ENCODE measurements at places on chromosomes 12 and 14. TPM values are rescaled to one million over a fixed set of nuclear protein-coding genes. Genes with fewer than 3 reads are reported as not detected.

The CMAS gene
- polyA plus RNA-seq, result 108 TPM

DNA sequence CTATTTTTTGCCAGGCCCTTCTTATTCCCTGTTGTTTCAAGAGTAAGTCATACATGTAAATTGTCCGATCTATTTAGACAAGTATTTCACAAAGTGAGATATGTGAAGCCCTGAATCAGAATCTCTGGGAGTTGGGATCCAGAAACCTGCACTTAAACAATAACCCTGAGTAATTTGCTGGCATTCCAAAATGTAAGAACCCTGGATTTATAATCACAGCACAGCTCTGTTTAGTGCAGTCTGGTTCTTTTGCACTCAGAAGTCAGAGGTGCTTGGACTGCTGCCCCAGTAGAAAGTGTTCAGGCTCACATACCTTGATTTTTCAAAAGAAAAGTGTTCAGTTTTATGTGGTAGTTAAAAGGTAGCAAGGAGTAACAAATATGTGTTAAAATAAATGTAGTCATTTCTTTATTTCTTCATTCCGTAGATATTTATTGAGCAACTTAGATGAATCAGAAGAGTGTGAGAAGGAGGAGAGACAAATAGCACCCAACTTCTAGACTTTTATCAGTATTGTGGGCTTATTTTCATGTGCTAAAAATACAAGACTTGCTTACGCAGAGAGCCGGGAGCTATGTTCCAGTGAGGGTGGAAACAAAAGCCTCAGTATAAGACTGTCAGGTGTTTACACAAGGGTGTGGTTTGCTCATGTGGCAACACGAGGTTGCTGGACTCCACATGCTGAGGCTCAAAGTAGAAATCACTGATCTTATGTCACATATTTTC, 70.1 kb downstream of the SYNE2 start:
- no peak for DNase-seq

The KRT77 gene
- not detected for polyA plus RNA-seq

DNA sequence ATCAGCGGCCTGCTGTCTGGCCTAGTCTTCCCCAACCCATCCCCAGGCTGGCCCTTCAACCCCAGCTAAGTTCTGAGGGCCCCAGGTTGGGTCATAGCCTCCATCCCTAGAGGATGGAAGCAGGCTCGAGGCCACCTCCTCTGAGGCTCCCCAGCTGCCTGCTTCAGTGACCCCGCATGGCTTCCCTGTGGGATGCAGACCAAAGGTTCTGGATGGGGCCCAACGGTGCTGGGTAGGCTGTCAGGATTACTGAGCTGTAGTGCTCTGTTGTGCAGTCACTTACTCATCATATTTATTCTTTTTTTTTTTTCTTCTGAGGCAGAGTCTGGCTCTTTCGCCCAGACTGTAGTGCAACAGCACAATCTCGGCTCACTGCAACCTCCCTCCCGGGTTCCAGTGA, 92.0 kb downstream of the IRF2BPL start:
- DNase-seq, result no peak

The STYK1 gene
- polyA plus RNA-seq, result 0.11 TPM

DNA sequence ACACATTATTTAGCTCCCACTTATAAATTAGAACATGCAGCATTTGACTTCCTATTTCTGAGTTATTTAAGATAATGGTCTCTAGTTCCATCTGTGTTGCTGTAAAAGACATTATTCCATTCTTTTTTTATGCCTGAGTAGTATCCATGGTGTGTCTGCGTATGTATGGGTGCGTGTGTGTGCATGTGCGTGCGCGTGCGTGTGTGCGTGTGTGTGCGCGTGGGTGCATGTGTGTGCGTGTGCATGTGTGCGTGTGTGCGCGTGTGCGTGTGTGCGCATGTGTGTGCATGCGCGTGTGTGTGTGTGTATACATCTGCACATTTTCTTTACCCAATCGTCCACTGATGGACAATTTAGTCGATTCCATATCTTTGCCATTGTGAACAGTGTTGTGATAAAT, 479.4 kb upstream of the TMEM132C start:
- no peak for DNase-seq

The SLC39A9 gene
- 23.0 TPM for polyA plus RNA-seq

DNA sequence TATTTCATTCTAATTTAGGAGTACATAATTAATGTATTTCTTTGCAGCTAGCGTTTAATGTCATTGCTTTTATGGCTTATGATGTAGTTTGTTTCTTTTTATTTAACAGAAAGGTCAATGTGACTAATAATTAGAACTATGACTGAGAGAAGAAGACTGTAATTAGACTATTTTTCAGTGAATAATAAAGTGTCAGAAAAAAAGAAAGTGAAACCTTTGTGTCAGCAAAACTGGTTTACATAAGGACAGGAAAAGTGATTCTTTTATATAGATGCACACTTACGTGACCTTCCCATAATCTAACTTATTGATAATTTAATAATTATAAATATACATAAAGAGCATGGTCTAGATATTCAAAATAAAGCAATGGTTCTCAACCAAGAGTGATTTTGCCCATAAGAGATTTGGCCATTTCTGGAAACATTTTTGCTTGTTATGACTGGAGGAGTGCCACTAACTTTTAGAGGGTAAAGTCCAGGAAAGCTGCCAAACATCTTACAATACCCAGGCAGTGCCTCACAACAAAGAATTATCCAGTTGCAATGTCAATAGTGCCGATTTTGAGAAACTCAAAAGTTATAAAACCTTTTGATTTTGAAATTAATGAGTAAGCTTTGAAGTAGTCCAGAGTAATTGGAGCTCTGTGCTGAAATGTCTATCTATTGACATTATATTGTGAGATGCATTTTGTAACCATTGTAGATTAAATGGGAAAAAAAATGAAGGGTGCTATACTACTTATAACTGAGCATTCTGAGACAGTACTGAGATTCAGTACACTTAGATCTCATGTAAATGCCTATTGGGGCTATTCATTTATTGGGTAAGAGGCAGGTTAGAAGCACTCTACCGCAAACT, 227.1 kb downstream of the C12orf50 start:
- no peak for DNase-seq

All from K562 (cell line).